PC-9 (cell line): ENCODE measurements at places on chromosomes 5 and 9. TPM values are rescaled to one million over a fixed set of nuclear protein-coding genes. Genes with fewer than 3 reads are reported as not detected.
A peak's percentile ranks its signal among the peaks of the same experiment; 100 is the strongest.

Gene CDH6
- total RNA-seq = not detected in 2 replicates

Gene BARHL1
- total RNA-seq = not detected in 2 replicates

DNA sequence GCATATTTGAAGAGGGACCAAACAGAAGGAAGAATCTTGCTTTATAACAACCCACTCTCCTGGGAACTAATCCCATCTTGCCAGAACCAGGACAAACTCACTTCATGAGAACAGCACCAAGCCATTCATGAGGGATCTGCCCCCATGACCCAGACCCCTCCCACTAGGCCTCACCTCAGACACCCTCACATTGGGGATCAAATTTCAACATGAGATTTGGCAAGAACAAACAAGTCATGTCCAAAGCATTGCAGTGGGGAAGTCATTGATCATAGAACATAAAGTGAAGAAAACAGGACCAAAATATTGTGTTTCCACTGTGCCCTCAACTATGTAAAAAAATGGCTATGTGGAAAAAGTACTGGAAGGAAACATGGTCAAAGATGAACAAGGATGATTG is 43.9 kb downstream of the MAP1B start:
- H3K36me3 ChIP-seq = peaks cover 11% of the 10 kb centered on the region
- DNase-seq = no peak
- H3K4me1 ChIP-seq = peaks cover 9% of the 10 kb centered on the region
- H3K27me3 ChIP-seq = no peaks in the 10 kb centered on the region

GRCh38 chr5:65204966-65205365 is 276.8 kb downstream of the ADAMTS6 start:
- no peak for DNase-seq
- no peaks in the 10 kb centered on the region for H3K27me3 ChIP-seq
- H3K27ac ChIP-seq = no peak overlapping the region
- no peaks in the 10 kb centered on the region; the same call in 1 of the 2 replicates for H3K36me3 ChIP-seq
- H3K4me3 ChIP-seq = no peak overlapping the region

DNA sequence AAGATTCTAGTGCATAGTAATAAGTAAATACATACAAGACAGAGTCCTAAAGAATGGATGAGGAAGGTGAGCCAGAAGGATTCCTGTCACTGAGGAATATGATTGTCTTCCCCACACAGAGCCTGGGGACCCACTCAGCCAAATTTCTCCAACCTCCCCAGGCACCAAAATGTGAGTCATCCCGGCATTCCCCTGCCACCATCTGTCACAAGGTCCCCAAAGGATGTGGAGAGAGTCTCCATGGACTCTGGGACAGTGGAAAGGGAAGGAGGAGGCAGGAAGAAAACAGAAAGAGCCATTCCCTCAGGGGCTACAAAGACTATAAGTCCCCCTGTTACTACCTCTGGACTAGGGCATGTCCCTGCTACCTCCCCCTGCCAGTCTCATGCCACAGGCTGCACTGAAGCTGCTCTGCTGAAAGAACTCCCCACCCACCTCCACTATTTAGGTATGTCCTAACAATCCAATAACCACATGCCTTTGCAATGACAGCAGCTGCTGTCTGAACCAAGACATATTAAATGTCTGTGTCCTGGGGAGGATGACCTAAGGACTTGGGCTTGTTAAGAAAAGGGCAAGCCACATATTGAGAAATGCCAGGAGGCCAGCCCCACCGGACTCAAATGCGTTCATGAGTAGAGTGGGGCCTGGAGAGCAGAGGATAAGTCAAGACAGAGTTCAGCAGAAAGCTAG is 10.7 kb upstream of the OR5C1 start:
- DNase-seq = peak; percentile 49
- no peaks in the 10 kb centered on the region for H3K27me3 ChIP-seq
- no peak overlapping the region for H3K4me3 ChIP-seq
- no peaks in the 10 kb centered on the region for H3K36me3 ChIP-seq
- no peak overlapping the region for H3K27ac ChIP-seq
- peaks cover 19% of the 10 kb centered on the region for H3K4me1 ChIP-seq

DNA sequence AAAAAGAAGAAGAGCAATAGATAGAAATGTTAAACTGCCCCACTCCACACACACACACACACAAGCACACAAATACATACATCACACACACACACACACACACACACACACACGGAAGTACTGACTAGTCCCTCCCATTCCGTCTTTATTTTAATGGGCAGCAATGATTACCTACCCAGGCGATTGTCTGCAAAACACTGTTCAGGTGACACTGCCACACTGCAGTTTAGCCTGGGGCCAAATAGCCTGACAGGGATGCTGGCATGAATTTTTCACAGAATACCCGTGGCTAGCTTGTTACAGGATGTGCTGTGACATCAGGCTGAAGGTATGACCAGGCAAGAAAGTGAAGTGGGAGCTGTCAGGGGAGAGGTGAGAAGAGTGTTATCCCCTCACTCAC is 86.9 kb downstream of the FRMD3 start:
- no peaks in the 10 kb centered on the region for H3K27me3 ChIP-seq
- H3K27ac ChIP-seq = no peak overlapping the region
- peak; percentile 66 for DNase-seq
- H3K36me3 ChIP-seq = no peaks in the 10 kb centered on the region

- no peak overlapping the region for H3K4me3 ChIP-seq
- DNase-seq = no peak
- H3K27me3 ChIP-seq = no peaks in the 10 kb centered on the region
- H3K4me1 ChIP-seq = no peaks in the 10 kb centered on the region
Observed at GRCh38 chr9:38761999-38762398, 42.1 kb upstream of the FAM240B start.
